Right lobe of liver (tissue), 6 donors: ENCODE measurements at places on chromosomes 12 and 14. TPM values are rescaled to one million over a fixed set of nuclear protein-coding genes. Genes with fewer than 3 reads are reported as not detected.

The PROX2 gene
- total RNA-seq, result not detected

- DNase-seq, result no peak
These were observed 277.1 kb downstream of the DPF3 start for GRCh38 chr14:72616811-72617210.

GRCh38 chr12:56163533-56164344, 5.6 kb downstream of the MYL6 start:
- DNase-seq, result no peak

- no peak for DNase-seq
These were observed 13.7 kb upstream of the ZNF740 start for GRCh38 chr12:53166837-53167236.

- DNase-seq, result no peak
These were observed 28.4 kb upstream of the TBX5 start for GRCh38 chr12:114434341-114434740.

DNA sequence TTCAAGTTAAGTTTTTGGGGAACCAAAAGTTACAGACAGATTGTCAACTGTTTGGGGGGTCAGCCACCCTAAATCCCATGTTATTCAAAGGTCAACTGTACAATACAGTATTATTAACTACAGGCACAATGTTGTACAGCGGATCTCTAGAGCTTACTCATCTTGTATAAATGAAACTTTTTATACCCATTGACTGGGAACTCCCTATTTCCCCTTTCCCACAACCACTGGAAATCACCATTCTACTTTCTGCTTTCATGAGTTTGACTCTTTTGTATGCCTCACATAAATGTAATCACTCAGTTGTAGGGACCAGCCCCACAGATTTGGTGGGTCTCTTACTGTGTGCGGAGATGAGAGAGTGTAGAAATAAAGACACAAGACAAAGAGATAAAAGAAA, 57.8 kb downstream of the SLCO1B3 start:
- no peak for DNase-seq

DNA sequence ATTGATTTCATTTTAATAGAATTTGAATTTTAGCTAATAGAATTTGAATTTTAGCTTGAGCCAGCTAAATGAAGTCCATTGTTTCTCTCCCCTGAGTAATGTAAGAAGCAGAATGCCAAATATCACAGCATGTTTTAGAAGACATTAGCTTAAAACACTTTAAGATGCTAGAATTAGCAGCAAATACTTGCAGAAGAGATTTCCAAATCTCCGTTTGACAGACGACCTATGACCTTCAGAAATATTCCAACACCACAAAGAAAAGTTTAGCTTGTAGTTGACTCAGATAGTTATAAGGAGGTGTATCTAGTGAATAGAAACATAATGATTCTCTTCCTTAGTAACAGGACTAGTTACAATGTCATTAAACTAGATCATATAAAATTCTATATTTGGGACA, 51.7 kb upstream of the MYF6 start:
- no peak for DNase-seq

- DNase-seq, result peak; percentile 69
These were observed 8.9 kb downstream of the VAMP1 start for GRCh38 chr12:6461401-6462233.

DNA sequence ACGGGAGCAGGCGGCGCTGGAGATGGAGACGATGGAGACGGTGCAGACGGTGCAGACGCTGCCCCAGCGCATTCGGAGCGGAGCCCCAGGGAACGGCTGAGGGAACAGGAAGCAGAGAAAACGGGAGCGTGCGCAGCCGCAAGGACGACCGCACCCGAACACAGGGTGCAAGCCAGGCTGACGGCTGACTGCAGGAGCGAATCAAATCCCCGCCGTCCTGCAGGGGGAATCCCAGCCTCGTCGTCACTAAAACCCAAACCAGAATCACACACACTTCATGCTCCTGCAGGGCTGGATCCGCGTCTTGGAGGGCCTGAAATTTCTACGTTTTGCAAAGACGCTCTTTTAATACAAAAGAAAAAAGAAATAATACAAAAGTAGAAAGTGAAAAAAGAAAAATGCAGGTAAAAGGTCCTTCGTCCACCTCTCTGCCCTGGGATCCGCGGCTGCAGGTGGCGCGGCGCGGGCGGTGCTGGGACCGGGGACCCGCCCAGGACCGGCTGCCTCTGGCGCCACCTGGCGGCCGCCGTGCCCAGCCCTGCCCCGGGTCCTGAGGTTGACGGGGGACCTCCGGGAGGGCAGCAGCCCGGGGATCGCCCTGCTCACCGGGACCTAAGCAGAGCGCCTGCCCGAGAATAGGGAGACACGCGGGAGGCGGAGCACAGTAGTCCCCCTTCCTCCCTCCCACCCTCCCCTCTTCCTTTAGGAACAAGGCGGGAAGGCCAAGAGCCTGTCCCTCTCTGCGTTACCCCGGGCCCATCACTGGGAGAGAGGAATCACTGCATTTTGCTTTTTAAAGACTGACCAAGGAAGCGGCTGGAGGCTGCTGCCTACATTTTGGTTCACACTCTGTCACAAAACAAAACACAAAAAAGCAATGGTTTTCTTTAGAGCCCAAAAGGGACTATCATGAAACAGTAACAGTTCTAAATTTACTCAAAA, 20.1 kb downstream of the STX2 start:
- DNase-seq, result peak; percentile 57

- DNase-seq, result no peak
These were observed 278.2 kb downstream of the ZFP36L1 start for GRCh38 chr14:68514608-68515194.
